ENCODE measurements at places on chromosomes 1 and 21. TPM values are rescaled to one million over a fixed set of nuclear protein-coding genes. Genes with fewer than 3 reads are reported as not detected.

GRCh38 chr1:82273816-82274215 lies 473.1 kb downstream of the ADGRL2 start:
- no peak for DNase-seq

DNA sequence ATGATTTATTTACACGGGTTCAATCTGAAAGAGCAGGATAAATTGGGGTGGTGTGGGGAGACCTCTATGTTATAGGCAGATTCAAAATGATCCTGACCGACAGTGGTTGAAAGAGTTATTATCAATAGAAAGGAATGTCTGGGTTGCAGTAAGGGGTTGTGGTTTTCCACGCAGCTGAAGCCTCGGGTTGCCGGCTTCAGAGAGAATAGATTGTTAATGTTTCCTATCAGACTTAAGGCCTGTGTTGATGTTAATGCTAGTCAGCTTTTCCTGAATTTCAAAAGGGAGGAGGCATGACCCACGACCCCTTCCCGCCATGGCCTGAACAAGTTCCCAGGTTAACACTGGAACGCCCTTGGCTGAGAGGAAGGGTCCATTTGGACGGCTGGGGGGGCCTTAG lies 2.2 kb upstream of the UBE2J2 start:
- no peak for DNase-seq

DNA sequence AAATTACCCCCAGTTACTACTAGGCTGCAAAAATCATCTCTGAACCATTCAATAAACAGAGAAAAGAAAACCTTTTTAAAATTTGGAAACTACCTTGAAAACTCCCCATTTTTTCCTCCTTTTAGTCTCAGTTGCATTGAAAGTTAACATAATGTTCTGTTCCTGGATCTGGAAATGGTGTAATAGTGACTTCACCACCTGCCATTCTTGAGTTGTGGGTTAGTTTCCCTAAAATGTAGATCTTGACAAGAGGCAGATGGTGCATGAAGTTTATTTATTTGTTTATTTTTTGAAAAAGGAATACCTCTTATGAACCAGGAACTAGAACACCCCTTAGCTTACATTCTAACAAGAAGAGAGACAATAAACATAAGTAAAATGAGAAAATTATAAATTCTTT lies 72.8 kb downstream of the ATF6 start:
- no peak for DNase-seq

ZMPSTE24 gene
- 42.5 TPM for total RNA-seq

RHEX gene
- not detected for total RNA-seq

C1QA gene
- total RNA-seq: not detected

DENND2C gene
- total RNA-seq: 0.22 TPM
